ENCODE measurements at places on chromosomes 1 and 21.
A peak's percentile ranks its signal among the peaks of the same experiment; 100 is the strongest.

GRCh38 chr1:202162418-202163280, 2.2 kb upstream of the PTPN7 start:
- no peak for DNase-seq

DNA sequence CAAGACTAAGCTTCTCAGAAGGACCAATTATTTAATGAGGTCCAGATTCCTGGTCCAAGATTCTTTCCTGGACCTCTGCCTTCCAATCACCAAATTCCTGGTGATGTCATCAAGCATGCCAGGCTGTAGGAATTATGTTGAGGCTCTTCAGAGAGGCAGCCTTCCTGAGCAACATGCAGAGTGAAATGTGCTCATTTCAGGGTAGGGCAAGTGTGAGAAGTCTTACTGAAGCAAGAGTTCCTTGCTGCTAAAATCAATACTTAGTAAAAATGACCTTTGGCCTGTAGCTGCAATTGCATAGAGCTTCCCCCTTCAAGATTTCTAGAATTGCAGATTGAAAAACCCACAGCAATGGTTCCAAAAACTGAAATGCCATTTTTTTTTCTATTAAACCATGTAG, 31.7 kb upstream of the BCAR3 start:
- no peak for DNase-seq

DNA sequence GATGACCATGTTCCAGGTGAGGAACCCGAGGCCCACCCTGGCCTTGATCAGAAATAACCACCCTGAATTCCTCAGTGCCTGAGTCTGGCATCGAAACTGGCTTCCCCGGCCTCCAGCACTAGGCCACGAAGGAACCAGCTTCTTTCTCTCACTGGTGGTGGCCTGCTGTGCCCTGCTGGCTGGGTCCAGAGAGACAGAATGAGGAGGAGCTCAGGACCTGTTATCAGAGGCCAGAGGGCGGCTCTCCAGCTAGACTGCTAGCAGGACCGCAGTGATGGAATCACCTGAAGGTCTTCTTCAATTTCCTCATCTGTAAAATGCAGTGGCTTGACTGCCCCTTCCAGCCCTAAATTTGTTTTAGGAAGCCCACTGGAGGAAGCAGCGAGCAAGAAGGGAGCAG, 20.5 kb downstream of the ROR1 start:
- no peak for DNase-seq

GRCh38 chr1:147579934-147580537, 38.7 kb downstream of the BCL9 start:
- DNase-seq = no peak

DNA sequence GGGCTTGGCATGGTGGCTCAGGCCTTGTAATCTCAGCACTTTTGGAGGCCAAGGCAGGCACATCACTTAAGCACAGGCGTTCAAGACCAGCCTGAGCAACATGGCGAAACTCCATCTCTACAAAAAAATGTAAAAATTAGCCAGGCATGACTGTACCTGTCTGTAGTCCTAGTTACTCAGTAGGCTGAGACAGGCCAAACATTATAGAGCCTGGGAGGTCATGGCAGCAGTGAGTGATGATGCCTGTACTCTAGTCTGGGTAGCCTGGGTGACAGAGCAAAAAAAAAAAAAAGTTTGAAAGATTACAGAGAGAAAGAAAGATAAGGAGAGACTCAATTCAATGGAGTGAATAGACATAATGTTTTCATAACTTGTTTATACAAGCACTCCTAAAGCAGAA, 556.5 kb upstream of the BRINP3 start:
- DNase-seq = no peak

DNA sequence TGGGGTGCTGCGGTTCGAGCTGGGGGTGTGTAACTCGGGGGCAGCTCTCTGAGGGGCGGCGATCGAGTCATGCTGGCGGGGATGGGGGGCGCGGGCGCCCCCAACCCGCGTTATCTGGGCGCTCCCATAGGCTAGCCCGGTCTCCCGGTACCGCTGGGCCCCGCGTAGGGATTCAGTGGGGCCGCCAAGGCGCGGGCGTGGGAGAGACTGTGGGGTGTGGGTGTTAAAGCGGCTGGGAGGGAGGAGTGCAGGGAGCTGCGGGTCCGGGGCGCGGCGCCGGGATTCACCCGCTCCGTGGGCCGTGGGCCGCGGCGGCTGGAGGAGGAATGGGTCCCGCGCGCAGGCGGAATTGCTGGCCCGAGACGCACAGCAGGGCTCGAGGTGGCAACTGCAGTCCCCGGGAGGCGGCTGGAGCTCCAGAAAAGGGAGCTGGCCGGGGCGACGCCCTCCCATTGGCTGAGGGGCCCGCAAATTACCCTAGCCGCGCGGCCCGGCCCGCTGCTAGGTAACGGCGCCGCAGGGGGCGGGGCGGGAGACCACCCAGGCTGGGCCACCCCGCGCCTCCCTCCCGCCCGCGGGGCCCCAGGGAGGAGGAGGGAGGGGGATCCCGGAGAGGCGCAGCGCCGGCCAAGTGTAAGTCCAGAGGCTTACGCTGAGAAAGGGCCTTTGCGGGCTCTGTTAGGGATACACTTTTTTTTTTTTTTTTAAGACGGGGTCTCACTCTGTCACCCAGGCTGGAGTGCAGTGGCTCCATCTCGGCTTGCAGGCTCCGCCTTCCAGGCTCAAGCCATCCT, at the start of gene PTCH2:
TSS of gene PTCH2 (minus strand) at position 392 of the 794 bp plus-strand sequence. CDS start at position 71, 321 bp downstream.
- DNase-seq = peak; percentile 96

- no peak for DNase-seq
Observed at GRCh38 chr1:86822459-86822858, 91.5 kb downstream of the SELENOF start.

DNA sequence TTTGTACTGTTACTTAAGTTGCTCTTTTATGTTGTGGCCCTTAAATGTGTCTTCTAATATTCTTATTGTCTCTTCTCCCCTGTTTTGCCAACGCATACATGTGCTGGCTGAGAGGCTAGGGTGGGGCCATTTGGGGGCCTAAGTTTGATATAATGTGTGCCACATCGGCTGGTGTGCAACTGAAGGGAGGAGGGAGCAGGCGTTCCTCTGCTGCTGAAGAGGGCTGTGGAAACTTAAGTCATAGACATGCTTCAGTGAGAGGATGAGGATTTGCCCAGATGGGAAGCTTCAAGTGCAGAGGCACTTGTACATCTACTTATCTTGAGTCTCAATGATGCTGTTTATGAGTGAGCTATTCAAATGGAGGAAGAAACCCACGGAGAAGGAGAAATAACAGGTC, 630.6 kb downstream of the LMO4 start:
- DNase-seq = no peak

DNA sequence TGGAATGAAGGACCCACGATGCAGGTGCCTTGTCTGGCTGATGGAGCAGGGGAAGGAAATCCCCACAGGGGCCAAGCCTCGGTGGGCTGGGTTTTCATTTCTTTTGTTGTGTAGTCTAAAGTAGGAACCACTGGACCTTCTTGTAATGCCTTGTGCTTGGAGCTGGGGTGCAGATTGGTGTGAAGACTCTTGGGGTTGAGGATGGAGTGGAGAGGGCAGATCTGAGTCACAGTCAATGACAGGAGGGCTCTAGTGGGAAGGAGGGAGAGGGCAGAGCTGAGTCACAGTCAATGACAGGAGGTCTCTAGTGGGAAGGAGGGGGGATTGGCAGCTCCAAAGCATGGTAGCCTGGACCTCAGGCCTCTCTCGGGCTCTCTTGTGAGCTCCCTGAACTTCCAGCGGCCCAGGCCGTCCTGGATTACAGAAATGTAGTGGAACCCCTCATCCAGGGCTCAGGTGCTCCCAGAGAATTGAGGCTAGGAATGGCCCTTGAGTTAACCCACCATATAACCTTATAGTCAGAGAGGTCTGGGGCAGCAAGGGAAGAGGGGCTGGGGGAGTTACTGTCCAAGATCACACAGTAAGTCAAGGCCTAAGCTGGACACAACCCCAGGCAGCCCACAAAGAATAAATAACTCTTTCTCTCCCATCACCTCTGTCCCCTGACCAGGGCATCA, 313.8 kb downstream of the MATN1 start:
- DNase-seq = no peak

DNA sequence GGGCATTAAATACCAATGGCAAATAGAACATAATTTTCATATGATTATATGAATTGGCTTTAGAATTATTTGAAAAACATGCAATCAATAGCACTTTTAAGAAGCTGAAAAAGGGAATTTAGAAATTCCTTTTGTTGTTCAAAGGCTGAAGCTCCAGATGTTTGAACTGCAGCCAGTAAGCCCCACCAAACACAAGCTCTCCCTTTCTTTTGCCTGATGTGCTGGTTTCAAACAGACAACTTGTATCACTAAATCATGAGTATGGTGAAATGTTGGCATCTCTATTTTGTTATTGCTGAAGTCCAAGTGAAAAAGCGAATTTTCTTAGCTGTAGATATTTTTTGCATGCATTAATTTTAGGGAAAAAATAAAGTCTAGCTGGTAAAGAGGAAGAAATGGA, 27.5 kb upstream of the NCAM2 start:
- DNase-seq = no peak

DNA sequence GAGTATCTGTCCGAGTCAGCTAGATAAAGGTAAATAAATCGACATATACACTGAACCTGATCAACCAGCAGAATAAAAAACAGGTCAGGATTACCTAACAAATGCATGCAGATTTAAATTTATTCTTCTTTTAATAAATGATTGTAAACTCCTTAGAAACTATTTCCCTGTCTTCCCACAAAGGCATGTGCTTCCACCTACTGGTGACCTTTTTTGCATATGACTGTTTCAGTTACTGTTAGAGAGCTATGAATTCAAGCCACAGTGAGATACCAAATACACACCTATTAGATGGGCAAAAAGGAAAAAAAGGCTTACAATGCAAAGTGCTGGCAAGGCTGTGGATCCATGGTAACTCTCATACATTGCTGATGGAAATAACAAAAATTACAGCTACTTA, 957.4 kb upstream of the NCAM2 start:
- DNase-seq = no peak

DNA sequence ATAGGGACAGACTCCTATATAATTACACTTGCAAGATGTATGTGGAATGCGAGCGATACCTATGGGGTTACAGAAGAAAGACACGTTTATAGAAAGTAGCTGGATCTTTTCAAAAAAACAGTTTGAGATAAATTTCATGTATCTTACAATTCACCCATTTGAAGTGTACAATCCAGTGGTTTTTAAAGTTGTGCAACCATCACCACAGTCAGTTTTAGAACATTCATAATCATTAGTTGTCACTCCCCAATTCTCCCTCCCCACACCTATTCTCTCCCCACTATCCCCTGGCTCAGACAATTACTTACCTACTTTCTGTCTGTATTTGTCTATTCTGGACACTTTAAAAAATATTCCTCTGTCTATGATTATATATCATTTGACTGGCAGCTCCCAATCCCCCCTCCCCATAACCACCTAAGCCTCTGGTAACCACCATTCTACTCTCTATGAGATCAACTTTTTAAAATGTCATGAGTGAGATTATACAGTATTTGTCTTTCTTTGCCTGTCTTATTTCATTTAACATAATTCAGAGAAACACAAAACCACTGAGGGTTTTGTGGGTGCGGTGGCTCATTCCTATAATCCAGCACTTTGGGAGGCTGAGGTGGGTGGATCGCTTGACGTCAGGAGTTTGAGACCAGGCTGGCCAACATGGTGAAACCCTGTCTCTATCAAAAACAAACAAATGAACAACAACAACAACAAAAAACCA, 39.1 kb downstream of the MRPS6 start:
- no peak for DNase-seq

DNA sequence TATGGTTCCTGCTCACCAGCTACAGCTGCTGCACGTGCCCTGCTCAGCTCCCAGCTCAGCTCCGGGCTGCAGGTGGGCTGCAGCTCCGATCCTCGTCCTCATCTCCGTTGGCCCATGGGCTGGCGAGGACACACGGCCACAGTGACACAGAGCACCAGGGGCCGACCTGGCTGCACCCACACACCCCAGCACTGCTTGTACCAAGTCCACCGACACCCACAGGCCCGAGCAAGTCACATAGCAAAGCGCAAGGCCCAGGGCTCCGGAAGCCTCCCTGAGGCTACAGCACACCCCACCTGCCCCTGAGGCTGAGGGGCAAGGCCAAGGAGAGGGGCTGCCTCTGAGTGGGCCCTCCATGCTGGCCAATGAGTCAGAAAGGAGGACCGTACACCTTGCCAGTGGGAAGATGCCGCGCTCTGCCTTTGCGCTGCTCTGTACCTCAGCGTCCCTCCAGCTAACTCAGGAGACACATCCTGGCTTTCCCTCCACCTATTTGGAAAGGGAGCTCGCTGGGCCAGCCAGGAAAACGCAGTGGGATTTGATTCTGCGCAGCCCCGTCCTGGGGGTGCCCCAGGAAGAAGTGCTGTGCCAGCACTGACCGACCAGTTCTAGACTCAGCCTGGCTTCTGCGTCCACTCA, 124.8 kb downstream of the SIK1 start:
- DNase-seq = no peak

DNA sequence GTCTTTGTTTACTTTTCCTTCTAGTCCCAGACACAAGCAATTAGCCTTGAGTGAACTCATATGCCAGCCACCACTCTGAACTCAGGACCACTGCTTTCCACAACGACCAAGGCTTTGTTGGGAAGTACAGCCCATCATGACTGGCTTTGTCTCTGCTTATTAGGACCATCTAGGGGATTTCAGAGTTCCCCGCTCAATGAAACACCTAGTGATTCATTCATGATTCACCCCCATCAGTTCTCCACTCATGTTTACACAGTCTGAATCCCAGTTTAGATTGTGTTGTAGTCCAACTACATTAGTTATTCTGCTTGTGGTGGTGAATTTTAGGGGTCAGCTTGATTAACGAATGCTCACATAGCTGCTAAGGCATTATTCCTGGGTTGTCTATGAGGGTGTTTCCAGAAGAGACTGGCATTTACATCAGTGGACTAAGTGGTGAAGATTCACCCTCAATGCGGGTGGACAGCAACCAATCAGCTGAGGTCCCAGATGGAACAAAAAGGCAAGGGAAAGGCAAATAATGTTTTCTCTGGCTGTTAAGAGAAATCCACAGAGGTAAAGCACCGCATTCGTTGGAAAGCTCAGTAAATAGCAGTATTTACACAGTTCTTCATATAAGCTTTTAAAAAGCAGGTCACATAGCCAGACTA, 122.7 kb downstream of the RGS21 start:
- no peak for DNase-seq
